ENCODE measurements at places on chromosomes 13 and 19.

GRCh38 chr13:113627136-113627535, 30.9 kb downstream of the ATP4B start:
- no peak for DNase-seq

DNA sequence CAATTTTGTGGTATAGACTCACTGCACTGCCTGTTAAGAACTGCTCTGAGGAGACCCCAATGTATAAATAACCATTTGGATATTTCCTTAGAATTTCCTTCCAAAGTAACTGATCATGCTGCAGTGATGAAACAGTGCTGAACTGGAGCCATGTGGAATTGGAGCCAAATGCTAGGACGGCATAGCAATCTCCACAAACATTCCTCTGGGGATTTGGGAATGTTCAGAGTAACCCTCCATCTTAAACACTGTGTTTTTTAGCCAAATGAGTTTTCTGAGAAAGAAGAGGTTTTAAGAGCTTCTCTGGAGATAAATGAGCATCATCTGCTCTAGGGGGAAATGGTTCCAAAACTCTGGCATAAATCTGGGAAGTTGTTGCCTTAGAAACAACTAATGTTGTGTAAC, 98.2 kb downstream of the OLFM4 start:
- peak; percentile 33 for DNase-seq

- no peak for DNase-seq
Measured at GRCh38 chr19:15453906-15454860, 4.4 kb upstream of the WIZ start.

DNA sequence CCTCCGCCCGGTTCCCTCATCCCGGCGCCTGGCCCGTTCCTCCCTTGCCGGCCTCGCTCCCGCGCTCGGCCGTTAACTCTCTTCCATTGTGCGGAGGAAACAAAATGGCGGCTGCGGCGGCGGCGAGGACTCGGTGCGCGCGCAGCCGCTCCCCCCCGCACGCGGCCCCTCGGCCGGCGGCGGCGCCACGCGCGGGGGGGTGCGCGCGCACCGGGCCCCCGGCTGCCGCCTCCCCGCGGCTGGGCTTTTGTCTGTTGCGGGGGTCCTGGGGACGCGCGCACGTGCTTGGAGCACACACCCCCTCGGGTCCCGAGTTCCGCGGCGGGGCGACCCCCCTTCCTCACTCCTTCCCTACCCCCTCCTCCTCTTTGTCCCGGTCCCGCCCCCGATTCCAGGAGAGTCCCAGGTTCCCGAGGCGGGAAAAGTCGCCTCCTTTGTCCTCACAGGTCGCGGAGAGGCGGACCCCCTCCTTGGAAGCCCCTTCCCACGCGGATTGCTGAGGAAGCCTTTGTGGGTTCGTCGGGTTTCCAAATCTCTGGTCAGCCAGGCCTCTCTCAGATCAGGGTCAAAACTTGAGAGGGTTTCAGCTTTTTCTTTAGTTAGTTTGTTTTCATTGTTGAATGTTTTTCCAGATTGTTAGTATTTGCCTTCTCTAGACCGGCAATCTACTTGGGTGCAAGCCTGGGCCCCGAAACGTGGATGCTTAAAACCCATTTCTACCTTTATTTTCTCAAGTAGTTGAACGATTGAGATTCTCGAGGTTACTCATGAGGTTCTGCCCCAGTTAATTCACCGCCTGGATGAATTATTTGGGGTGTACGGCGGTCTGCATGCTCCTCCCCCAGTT, 687 bp downstream of the ILF3 start:
- peak; percentile 77 for DNase-seq

GRCh38 chr13:23323946-23324709, 109.4 kb downstream of the SACS start:
- peak; percentile 60 for DNase-seq

GRCh38 chr13:40564342-40565001, 102.0 kb downstream of the FOXO1 start:
- DNase-seq: no peak

DNA sequence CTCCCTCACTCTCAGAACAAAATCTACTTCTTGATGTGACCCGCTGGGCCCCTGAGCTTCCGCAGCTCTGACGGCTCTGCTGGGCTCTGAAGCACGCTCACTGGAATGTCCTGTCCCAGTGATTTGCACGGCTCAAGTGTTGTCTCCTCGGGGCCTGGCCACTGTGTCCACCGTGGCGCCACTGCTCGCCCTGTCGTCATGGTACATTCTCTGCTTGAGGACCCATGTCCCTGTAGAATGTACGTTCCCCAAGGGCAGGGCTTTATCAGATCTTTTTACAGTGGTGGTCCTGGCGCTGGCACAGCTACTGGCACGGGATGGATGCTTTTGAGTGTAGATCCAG, 12.1 kb downstream of the KLHL26 start:
- DNase-seq: peak; percentile 21

GRCh38 chr19:19342086-19343015, 21.7 kb downstream of the MAU2 start:
- DNase-seq: peak; percentile 82

DNA sequence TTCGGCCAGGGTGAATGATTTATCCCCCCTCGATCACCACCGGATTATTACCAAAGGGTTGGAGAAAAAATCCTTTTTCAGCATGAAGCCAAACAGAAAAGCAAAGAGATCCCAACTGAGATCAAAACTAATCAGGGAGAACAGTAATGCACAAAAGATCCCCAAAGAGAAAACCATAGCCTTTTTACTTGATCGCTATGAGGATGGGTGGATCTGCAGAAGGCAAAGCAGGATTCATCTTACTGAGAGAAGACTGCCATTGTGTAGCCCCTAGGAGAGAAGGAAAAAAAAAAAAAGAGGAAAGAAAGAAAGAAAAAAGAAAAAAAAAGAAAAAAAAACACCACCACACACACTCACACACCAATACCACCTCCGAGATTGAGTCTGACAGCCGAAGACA, at the start of gene FGF14:
Gene FGF14, minus strand, starts transcription at position 283 of the 400 bp plus-strand sequence.
- peak; percentile 2 for DNase-seq

GRCh38 chr13:45863709-45864590, 12.4 kb upstream of the SIAH3 start:
- peak; percentile 23 for DNase-seq

GRCh38 chr19:543910-544608, at the start of gene GZMM:
GZMM (plus strand) TSS chr19:544053; CDS start chr19:544072, 19 bp downstream.
- no peak for DNase-seq

GRCh38 chr19:1850809-1851653, 2.7 kb upstream of the REXO1 start:
- no peak for DNase-seq

DNA sequence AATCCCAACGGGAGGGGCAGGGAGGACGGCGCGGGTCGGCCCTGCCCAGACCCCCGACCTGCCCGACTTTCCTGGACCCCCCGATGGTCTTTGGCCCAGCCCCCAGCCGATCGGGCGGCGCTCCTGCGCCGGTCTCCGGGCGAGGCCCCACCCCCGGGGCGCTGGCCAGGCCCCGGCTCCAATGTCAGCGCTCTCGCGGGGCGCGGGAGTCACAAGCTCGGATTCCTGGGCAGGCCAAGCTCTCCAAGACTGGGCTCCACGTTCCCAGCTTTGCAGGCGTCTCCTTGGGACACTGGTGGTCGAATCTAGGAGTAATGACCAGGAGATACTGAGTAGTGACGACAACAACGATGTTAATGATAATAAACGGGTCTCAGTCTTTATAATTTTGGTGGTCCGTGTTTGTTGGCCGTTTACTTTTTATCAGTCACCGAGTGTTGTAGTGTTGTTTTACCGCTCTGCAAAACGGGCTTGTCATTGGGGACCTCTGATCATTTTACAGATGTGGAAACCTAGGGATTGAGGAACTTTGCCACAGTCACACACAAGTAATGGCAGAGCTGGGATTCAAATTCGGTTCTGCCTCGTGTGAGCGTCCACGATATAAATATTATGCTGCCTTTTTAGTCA, 545 bp downstream of the RAD23A start:
- peak; percentile 94 for DNase-seq

DNA sequence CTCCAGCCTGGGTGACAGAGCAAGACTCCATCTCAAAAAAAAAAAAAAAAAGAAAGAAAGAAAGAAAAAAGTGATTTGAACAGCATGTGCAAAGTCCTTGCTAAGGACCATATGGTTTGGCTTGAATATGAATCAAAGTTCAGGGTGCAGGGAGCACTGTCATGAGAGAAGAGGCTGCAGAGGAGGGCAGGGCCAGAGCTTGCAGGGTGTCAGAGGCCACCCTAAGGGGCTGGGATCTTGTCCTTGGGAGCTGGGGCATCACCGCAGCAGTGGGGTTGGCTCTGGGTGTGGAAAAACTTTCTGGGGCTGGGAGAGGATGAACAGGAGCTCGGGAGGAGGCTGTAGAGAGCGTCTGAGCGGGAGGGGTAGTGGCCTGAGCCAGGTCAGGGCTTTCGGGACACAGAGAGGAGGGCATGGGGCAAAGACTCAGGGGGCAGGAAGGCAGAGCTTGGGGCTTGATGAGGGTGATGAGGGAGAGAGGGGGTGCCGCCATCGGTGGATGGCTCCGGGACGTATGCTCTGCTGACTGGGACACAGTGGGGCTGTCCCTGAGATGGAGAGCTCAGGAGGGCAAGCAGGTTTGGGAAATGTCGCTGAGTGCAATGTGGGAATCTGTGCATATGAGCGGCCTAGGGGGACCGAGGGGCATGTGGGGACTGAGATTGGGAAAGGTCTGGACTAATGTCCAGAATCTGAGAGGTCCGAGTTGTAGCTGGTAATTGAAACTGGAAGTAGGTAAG, 3.0 kb downstream of the TRPM4 start:
- DNase-seq: no peak

DNA sequence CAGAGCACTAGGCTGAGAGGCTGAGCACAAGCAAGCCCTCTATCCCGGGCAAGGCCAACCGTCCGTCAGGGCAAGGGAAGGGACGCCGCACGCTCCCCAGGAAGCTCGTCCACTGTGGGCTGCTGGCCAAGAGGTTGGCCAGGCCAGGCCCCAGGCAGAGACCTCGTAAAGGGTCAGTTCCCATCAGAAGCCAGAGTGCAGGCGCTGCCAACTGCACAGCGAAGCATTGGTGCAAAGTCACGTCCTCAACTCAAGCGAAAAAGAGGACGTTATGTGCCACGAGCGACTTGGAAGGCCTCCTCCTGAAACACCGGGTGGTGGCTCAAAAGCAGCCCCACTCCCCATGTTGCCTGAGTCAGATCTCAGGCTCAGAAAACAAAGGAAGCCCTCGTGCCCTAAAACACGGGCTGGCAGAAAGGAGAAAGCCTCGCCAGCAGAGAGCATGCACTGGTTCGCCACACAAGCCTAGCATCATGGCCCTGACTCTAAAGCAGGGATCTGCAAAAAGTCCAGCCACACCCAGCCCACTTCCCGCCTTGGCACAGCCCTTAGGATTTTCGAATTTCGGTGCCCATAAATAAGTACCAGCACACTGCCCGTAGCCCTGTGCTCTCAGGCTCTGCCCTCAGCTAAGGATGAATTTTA, 4.7 kb downstream of the AKAP8 start:
- DNase-seq: peak; percentile 31

GRCh38 chr19:49409441-49410029, 13.7 kb downstream of the PTH2 start:
- no peak for DNase-seq

GRCh38 chr13:38914070-38914469, 76.6 kb downstream of the STOML3 start:
- no peak for DNase-seq

- no peak for DNase-seq
Measured at GRCh38 chr19:15507068-15508034, 974 bp upstream of the CYP4F22 start.

GRCh38 chr19:13150931-13151604, 857 bp downstream of the IER2 start:
- no peak for DNase-seq

DNA sequence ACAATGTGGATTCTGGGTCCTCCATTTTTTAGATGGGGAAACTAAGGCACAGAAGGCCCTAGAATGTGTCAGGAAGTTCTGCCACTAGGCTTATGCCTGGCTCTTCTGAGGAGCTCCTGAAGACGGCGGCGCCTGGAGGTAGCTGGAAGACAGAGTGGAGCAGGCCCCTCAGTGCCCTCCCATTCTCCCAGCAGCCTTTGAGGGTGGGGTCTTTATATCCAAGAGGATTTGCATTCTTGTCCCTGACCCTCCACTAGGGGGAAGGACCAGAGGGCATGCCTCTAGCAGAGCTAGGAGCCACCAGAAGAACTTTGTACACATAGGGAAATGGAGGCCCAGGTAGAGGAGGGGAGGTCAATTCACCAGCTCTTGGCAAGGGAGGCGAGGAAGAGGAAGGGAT, 9.4 kb downstream of the CELF5 start:
- no peak for DNase-seq

DNA sequence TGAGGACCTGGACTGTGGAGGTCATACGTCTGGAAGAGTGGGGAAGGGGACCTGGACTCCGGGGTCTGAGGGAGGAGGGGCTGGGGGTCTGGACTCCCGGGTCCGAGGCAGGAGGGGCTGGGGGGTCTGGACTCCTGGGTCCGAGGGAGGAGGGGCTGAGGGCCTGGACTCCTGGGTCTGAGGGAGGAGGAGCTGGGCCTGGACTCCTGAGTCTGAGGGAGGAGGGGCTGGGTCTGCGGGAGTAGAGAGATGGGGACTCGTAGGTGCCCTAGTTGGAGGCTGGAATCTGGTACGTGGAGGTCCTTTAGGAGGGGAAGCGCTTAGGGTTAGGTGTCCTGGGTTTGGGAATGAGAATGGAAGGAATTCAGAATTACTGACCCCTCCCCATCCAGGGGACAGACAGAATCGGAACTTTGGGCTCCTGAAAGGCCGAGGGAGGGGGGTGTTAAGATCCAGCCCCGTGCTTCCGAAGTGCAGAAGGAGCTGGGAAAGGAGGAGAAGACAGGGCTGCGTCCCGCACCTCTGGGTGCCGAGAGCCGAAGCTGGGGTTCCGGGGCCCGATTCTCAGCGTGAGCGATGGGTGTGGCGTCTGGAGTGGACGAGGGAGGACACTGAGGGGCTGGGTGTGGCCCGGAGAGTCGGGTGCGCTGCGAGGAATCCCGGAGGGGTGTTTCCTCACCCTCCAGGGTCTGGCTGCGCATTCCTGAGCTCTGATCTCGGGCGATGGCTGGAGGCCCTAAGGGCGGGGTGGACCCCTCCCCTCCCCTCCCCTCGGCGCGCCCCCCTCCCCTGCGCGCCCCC, 608 bp downstream of the MYADM start:
- DNase-seq: peak; percentile 79

DNA sequence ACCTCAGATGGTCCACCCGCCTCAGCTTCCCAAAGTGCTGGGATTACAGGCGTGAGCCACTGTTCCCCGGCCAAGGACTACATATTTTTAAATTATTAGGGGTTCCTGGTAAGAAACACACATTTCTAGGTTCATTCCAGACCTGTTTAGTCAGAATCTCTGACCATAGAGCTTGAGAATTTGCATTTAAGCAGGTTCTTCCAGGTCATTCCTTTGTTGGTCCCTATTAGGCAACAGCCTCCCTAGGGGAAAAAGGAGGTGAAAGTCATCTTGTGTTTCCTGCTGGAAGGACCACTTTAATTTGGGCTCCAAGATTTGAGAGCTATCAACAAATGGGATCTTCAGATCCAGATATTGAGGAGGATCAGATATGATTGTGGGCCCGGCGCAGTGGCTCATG, 16.3 kb downstream of the S1PR2 start:
- DNase-seq: peak; percentile 56

GRCh38 chr19:8245869-8246835, 37.0 kb downstream of the CERS4 start:
- DNase-seq: no peak

DNA sequence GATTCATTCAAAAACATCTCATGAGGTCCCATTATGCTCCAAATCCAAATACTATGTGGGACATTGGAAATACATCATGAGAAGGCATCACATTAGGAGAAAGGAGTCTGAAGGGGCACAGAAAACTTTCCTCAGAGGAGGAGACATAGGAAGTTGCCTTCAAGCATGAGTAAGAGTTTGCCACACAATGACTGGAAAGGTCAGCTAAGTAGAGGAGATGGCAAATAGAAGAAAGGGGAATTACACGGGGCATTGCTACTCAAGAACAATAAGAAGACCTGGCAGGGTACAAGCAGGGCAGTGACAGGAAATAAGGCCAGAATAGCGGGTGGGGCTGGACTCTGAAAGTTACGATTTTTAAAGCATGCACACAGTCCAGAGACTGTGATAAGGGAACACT, 231.6 kb downstream of the SPRY2 start:
- no peak for DNase-seq
